ENCODE measurements at places on chromosomes 6 and 20. TPM values are rescaled to one million over a fixed set of nuclear protein-coding genes. Genes with fewer than 3 reads are reported as not detected.

FOXS1 gene
- not detected for total RNA-seq

RTF2 gene
- 65.1 TPM for total RNA-seq

CCR6 gene
- total RNA-seq, result 0.10 TPM

CFAP206 gene
- not detected for total RNA-seq

DNA sequence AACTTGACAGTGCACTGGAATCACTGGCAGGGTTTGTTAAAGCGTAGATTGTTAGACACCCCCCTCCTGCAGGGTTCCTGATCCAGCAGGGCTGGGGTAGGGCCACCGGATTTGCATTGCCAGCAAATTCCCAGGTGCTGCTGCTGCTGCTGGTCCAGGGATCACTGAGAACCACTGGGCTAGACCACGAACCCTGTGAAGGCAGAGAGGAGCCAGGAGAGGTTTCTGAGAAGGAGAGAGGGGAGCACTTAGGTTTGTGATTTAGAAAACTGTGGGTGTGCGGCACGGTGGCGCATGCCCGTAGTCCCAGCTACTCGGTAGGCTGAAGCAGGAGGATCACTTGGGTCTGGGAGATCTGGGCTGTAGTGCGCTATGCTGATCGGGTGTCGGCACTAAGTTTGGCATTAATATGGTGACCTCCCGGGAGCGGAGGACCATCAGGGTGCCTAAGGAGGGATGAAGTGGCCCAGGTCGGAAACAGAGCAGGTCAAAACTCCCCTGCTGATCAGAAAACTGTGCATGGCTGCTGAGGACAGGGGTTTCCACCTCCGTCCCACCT is 53.6 kb upstream of the FAM83D start:
- H3K4me3 ChIP-seq, result peak overlapping the region; percentile 80
- no peak for DNase-seq
- peaks cover 2% of the 10 kb centered on the region for H3K36me3 ChIP-seq

- no peaks in the 10 kb centered on the region for H3K27me3 ChIP-seq
- no peak for DNase-seq
- no peak overlapping the region for H3K27ac ChIP-seq
- no peak overlapping the region for H3K4me3 ChIP-seq
- no peaks in the 10 kb centered on the region for H3K36me3 ChIP-seq
Observed at GRCh38 chr6:77133031-77133430, 330.3 kb downstream of the HTR1B start.

- H3K27me3 ChIP-seq, result peaks cover 3% of the 10 kb centered on the region
- peak overlapping the region; percentile 89 for H3K27ac ChIP-seq
- no peak for DNase-seq
Observed at GRCh38 chr6:28425944-28426541, 17.2 kb downstream of the ZSCAN23 start.

- H3K36me3 ChIP-seq, result peaks cover 6% of the 10 kb centered on the region
- DNase-seq, result no peak
- H3K27ac ChIP-seq, result no peak overlapping the region
- no peaks in the 10 kb centered on the region for H3K27me3 ChIP-seq
- peaks cover 3% of the 10 kb centered on the region for H3K4me1 ChIP-seq
- no peak overlapping the region for H3K4me3 ChIP-seq
Observed at GRCh38 chr6:72822691-72823090, 200.8 kb downstream of the KCNQ5 start.

- H3K4me1 ChIP-seq, result no peaks in the 10 kb centered on the region
- H3K27ac ChIP-seq, result no peak overlapping the region
- no peak for DNase-seq
- no peaks in the 10 kb centered on the region for H3K36me3 ChIP-seq
- H3K27me3 ChIP-seq, result no peaks in the 10 kb centered on the region
Observed at GRCh38 chr20:12133553-12133952, 215.9 kb downstream of the BTBD3 start.

DNA sequence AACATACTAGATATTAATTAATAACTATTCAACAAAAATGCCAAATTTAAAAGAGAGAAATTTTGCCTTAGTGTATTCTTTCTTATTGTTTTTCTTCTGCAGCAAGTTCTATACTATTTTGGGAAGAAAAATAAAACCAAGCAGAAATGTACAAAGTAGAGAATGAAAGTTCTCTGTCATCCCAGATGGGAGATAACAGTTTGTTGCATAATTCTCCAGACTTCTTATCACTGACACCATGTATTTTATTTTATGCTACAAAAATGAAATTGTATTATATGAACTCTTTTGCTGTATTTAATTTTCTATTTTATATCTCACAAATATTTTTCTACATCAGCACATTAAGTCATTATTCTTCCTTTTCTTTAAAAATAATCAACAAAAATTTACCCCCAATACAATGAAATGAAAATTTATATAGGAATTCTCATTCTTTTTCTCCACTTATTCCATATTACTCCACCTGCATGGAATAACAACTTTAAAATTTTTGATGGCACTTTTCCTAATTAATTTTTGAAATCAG is 18.2 kb downstream of the TMEM244 start:
- H3K27me3 ChIP-seq, result peaks cover under 1% of the 10 kb centered on the region
- no peaks in the 10 kb centered on the region for H3K36me3 ChIP-seq
- H3K4me3 ChIP-seq, result no peak overlapping the region
- H3K27ac ChIP-seq, result no peak overlapping the region

DNA sequence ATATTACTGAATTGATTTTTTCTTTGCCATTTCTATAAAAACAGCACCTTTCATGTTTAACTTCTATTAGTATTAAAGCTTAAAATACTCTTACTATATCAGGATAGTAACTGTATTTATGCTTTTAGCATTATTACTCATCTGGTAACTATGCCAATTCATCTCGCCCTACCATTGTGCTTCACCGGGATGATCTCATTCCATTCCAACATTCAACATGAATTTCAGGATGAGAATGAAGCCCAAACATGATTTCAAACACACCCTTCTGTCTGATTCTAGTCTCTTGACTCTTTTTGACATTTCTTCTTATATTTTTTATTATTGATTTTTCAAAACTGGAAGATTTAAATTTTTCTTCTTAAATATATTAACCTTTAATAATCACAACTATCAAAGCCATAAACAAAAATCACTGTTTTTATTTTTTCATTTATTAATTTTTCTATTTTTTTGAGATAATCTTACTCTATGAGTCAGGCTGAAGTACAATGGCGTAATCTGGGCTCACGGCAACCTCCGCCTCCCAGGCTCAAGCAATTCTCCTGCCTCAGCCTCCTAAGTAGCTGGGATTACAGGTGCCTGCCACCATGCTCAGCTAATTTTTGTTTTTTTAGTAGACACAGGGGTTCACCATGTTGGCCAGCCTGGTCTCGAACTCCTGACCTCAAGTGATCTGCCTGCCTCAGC is 46.7 kb downstream of the GJA1 start:
- DNase-seq, result no peak
- H3K27me3 ChIP-seq, result no peaks in the 10 kb centered on the region
- no peaks in the 10 kb centered on the region for H3K36me3 ChIP-seq
- no peak overlapping the region for H3K27ac ChIP-seq
- H3K4me3 ChIP-seq, result no peak overlapping the region
- no peaks in the 10 kb centered on the region for H3K4me1 ChIP-seq

DNA sequence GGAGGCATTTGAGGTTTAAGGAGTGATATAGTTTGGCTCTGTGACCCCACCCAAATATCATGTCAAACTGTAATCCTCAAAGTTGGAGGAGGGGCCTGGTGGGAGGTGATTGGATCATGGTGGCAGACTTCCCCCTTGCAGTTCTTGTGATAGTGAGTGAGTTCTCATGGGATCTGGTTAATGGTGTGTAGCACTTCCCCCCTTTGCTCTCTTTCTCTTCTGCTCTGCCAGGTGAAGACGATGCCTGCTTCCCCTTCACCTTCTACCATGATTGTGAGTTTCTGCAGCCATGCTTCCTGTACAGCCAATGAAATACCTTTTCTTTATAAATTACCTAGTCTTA is 1.7 kb upstream of the HDDC2 start:
- DNase-seq, result no peak
- peak overlapping the region; percentile 98 for H3K27ac ChIP-seq
- peaks cover 34% of the 10 kb centered on the region for H3K4me1 ChIP-seq

Data from naive thymus-derived CD8-positive, alpha-beta T cell (primary cell).